ENCODE measurements at places on chromosomes 7 and 10. TPM values are rescaled to one million over a fixed set of nuclear protein-coding genes. Genes with fewer than 3 reads are reported as not detected.

- no peak for DNase-seq
Measured at GRCh38 chr7:47724335-47724982, 142.5 kb upstream of the TNS3 start.

GRCh38 chr7:150685219-150686029, at the start of gene GIMAP2:
Gene GIMAP2, plus strand, starts transcription at chr7:150685706. Its CDS starts 1,354 bp downstream, at chr7:150687060.
- no peak for DNase-seq

DNA sequence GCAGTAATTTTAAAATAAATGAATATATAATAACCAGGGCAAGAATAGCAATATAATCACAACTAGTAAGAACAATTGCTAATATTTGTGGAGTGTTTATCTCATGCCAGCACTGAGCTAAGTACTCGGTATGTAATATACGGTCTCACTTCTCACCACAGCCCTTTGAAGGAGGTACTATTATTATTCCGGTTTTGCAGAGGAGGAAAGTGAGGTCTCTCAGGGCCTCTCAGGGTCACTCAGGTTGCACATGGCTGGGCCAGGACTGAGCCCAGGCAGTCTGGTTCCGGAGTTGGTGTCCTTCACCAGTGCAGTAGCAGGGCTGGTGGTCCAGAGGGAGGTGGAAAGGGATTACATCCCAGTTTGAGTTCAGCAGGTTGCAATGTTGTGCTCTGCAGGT, 80.9 kb downstream of the CHN2 start:
- DNase-seq: no peak

DNA sequence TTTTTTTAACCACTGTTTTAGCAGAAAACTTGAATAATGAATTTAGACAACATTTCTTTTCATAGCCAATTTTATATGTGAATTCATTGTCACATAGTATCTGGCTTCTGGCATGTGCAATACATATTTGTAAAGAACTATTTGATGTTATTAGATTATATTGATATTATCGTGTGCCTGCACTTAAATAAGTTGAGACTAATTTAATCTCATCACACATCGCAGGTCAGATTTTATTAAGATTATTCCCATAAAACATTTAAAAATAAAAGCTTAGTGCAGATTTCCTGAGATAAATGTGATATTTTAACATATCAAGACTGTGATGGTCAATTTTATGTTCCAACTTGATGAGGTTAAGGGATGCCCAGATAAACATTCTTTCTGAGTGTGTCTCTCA, 1565.3 kb upstream of the LRRTM3 start:
- no peak for DNase-seq

The CALML3 gene
- not detected for total RNA-seq

DNA sequence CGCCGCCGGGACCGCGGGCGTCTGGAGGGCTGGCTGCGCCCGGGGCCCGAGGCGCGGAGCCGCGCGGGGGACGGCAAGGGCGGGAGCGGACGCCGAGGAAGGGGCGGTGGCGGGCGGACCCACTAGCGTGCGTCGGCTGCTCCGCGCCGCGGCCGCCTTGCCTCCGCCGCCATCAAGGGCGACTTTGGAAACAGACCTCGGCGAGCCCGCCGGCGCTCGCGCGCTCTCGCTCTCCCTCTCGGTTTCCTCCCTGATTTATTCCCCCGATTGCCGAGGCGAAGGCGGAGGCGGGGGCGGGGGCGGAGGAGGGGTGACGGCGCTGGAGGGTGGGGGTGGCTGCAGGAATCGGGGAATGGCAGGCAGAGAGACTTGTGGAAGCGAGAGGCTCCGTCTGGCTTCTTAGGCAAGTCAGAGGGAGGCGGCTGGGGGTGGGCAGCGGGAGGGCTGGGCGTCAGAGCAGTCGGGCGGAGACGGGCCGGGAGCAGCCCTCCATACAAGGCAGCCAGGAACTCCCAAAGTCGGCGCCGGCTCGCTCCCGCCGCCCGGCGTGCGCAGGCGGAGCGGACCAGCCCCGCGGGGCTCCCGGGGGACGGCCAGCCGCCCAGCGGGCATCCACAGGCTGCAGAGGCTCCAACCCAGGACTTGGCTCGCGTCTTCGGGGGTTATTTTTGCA, at the start of gene CACNA2D1:
Gene CACNA2D1 (minus strand): TSS at position 231 of the 673 bp plus-strand sequence.
- peak; percentile 84 for DNase-seq

DNA sequence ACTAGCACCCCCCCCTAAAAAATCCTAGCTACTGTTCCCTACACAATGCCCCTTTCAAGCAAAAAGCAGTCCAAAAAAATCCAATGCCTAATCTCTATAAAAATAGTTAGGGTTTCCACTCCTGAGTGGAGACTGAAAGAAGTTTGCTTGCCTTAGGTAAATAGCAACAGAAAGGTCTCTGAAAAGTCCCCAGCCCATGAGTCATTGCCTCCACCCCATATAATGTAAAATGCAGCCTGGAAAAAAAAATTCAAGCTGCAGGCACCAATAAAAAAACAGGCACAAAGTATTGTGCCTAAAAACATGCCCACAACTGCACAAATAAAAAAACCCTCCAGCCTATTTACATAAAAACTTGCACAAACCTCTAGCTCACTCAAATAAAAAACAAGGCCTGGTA, 47.5 kb downstream of the ZNF680 start:
- no peak for DNase-seq

DNA sequence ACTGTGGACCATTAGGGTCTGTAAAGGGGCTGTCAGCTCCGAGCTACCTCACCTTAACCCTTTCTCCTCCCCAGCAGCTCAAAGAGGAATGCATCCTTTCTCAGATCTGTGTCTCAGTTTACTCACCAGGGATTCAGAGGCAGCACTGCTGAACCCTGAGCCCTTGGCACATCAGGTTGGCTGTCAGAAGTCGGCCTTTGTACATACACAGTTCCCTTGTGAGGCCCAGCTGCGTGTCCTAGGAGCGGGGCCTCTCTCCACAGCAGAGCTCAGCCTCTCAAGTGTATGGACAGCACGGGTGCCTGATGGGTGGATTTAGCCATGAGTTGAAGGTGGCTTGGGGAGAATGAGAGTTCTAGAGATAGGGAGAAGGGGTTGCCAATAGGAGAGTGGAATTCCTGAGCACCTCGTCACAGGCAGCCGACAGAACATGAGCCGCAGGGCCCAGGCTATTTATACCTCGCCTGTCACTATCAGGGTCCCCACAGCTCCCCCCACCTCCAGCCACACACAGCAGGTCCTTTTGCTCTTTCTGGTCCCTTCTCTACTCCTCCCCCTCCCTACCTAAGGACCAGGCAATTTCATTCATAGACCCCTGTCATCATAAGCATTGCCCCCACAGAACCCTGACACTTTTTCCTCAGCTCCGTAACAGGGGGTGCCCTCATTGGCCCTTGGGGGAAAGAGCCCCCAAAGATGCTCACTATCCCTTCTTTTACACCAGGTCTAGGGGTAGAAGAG, 2.1 kb upstream of the FLNC start:
- DNase-seq: no peak

The LIPN gene
- total RNA-seq: not detected

The CPXM2 gene
- 8.3 TPM for total RNA-seq

DNA sequence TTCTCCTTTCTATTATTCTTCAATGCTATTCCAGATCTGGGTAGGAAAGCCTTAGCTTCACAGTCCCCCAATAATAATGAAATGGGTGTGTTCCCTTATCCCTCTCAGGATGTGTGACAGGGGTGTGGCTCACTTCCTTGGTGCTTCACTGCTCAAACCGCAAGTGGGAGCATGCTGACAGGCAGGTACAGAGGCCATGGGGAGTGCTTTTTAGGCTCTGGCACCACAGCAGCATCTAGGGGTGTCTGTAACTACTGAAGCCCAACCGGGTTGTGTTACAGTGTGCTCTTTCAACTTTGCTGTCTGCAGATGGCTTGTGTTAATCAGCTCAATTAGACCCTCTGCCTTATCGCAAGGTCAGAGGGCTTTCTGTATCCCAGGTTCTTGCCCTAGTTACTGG, 79.4 kb upstream of the CYP2C9 start:
- no peak for DNase-seq

- DNase-seq: no peak
Measured at GRCh38 chr7:35624299-35625186, 70.4 kb downstream of the HERPUD2 start.

DNA sequence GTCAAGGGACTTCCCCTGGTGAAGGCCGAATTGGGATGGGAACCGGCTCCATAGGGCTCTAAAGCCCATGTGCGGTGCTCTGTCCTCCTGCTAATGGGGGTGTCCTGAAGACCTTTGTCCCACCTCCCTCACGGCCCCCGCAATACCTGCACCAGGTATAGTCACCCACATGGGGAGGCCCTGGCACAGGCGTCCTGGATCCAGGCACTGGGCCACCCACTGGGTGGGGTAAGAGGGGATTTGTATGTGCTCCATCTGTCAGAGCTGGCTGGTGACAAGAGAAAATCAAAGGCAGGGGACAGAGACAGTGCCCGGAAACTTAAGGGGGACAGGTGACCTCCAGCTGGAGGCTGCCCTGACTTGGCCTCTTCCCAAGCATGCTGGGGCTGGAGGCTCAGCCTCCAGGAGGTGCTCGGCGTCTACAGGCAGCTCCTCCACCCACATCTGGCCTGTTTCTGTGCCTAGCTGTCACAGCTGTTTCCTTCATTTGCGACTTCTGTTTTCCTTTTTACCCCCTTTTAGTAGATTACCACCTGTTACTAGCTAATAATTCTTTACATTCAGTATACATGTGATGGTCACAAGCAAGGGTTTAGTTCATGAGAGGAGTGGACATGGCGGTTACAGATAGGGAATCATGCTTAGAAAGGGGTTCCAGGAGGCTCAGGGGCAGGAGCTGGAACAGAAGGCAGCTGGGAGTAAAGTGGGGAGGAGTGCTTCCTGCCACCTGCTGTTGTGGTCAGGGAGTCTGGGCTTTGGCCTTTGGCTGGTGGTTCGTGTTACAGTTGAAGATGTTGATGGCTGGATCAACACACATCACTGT, 2.3 kb upstream of the CUZD1 start:
- DNase-seq: no peak

The IRF5 gene
- total RNA-seq: 2.7 TPM

All from right atrium auricular region (tissue), 2 donors.